Epithelial cell of umbilical artery (primary cell): ENCODE measurements at places on chromosomes 5 and 9. TPM values are rescaled to one million over a fixed set of nuclear protein-coding genes. Genes with fewer than 3 reads are reported as not detected.

Gene IL9
- not detected in 2 replicates for total RNA-seq

Gene PCDHGA1
- total RNA-seq, result under 0.01 and 0.32 TPM in 2 replicates

Gene PCDHB3
- under 0.01 TPM in 1 of 2 replicates, not detected in the other for total RNA-seq

Gene EDIL3
- total RNA-seq, result 47.0 and 47.4 TPM in 2 replicates

Gene TRIM36
- total RNA-seq, result under 0.01 TPM in 1 of 2 replicates, not detected in the other

Gene C5orf34
- 2.3 and 6.7 TPM in 2 replicates for total RNA-seq

Gene PCDHGA6
- 0.76 and 0.97 TPM in 2 replicates for total RNA-seq

Gene FAM174A
- total RNA-seq, result 27.0 and 35.9 TPM in 2 replicates

Gene ADGRD2
- not detected in 2 replicates for total RNA-seq

Gene ADGRV1
- total RNA-seq, result under 0.01 and 0.15 TPM in 2 replicates

Gene IFNA2
- not detected in 2 replicates for total RNA-seq
